ENCODE measurements at places on chromosomes 2 and 18. TPM values are rescaled to one million over a fixed set of nuclear protein-coding genes. Genes with fewer than 3 reads are reported as not detected.

The CYP1B1 gene
- total RNA-seq = 2.7 TPM

The ACTG2 gene
- not detected for total RNA-seq

The KLHL41 gene
- under 0.01 TPM for total RNA-seq

The CDH2 gene
- 3.5 TPM for total RNA-seq

The LYG1 gene
- total RNA-seq = not detected

The FER1L5 gene
- total RNA-seq = not detected

The KCNIP3 gene
- 7.5 TPM for total RNA-seq

The DTYMK gene
- 10.0 TPM for total RNA-seq

The MERTK gene
- total RNA-seq = 8.6 TPM

The C2orf15 gene
- 1.6 TPM for total RNA-seq

The CRYGB gene
- not detected for total RNA-seq

The ZNF804A gene
- 4.6 TPM for total RNA-seq

The CFAP65 gene
- not detected for total RNA-seq

The EPAS1 gene
- total RNA-seq = 0.54 TPM

The ALK gene
- total RNA-seq = under 0.01 TPM
